ENCODE measurements at places on chromosomes 5 and 9.

DNA sequence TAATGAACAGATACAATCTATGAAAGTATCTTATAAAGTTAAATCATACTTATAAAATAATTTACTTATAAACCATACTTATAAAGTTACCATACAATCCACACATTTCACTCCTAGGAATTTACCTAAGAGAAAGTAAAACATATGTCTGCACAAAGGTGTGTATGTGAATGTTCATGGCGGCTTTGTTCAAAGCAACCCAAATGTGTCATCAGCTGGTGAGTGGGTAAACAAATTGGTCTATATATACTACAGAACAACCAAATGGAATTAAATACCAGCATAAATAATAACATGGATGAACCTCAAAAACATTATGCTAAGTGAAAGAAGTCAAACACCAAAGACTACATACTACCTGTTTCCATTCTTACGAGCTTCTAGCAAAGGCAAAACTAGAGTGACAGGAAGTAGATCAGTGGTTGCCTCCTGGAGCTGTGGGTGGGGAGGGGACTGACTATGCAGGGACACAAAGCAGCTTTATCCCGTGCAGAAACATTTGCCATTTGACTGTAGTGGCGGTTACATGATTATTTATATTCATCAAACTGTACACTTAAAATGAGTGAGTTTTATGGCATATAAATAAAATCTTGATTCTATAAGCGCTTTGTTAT lies 10.6 kb downstream of the TRAF1 start:
- DNase-seq: no peak

DNA sequence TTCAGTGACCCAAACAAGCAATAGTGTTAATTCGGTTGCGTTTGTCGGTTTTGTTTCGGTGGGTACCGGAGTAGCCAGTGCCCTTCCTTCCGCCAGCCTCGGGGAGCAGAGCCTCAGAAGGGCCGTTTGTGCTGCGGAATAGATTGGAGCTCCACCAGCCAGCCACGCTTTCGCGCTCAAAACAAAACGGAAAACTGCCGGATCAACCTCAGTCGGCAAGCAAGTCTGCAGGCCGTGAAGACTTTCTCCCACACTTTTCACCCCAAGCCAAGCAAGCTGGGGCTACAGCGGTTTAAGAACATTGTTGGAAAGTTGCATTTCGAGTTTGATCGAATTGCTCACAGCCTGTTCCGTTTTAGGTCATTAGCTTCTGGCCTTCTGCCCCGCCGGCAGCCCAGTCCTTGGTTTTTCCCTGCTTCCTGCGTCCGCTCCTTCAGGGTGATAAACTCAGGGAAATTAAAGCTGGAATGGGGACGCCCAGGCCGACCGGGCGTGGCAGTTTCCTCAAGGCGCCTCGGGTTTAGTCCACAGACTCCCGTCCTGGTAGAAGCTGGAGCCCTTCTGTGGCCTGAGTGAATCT lies 803 bp upstream of the CCNO start:
- peak; percentile 62 for DNase-seq

DNA sequence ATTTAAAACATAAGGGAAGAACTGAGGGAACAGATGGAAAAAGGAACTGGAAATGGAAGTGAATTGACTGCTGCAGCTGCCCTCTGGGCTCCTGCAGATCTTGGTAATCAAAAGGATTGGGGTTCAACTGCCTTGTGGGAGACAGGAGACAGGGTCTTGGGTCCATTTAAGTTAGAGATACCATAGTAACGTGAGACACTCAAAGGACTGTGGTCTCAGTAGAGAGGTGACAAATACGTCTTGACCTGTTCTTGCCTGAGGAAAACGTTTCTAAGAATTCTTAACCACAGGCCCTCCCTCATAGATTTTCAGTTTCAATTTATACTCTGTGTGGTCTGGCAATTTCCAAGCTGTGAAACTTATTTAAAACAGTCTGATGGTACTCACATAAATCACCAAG lies 100.8 kb upstream of the DHFR start:
- DNase-seq: no peak

- peak; percentile 89 for DNase-seq
Measured at GRCh38 chr5:77168161-77168878, 42.2 kb upstream of the PDE8B start.

- no peak for DNase-seq
Measured at GRCh38 chr5:6847870-6848269, 134.6 kb downstream of the TENT4A start.

DNA sequence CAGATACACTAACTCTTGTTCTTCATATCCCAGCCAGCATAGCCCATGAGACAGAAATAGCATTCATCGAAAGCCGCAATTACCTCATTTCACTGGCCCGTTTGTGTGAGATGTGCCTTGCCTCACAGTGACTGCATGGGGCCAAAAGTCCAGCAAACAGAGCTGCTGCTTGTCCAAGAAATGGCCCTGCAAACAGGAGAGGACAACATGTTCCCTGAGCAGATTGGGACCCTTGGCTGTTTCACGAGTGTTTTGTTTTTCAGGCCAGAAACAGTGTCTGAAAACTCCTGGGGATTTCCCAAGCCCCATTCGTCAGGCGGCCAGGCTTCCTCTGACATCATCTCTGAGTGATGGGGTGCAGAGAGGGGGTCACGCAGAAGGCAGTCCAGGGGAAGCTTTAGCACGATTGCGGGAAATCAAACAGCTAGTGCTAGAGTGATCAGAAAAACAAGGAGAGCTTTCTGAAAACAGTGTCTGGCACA lies 503.6 kb upstream of the PAPPA start:
- peak; percentile 66 for DNase-seq

GRCh38 chr5:4113905-4114304 lies 518.3 kb downstream of the IRX1 start:
- DNase-seq: no peak

DNA sequence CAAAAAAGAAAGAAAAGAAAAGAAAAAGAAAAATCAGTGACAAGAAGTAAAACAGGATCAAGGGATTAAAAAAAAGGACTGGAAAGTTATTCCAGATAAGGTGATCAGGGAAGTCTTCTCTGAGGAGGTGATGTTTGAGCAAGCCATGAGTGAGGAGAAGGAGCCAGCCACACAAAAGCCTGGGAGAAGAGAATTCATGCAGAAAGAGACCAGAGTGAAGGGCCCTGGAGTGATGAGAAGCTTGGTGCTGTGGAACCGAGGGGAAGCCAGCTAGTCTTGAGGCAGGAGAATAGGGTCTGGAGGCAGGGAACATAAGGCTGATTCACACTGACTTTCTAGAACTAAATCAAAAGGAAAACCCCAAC lies 4.0 kb upstream of the EXOSC2 start:
- no peak for DNase-seq

GRCh38 chr5:56449071-56449640 lies 216.0 kb upstream of the ANKRD55 start:
- no peak for DNase-seq

DNA sequence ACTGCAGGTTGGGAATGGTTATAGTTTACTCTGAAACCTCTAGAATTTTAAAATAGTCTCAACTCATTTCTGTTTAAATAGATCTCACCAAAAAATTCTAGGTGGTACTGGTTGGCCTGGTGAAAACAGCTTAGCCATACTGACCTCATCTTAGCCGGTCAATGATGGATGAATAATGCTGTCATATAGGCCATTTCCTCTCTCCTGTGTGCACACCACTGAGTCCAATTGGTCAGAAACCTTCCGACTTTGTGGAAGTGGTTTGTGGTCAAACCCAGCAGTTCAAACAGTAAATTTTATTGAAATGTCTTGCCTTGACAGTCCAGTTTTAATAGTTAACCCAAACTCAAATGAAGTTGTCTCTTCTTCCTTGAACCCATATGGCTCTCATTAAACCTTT lies 98.6 kb downstream of the GIN1 start:
- DNase-seq: no peak

DNA sequence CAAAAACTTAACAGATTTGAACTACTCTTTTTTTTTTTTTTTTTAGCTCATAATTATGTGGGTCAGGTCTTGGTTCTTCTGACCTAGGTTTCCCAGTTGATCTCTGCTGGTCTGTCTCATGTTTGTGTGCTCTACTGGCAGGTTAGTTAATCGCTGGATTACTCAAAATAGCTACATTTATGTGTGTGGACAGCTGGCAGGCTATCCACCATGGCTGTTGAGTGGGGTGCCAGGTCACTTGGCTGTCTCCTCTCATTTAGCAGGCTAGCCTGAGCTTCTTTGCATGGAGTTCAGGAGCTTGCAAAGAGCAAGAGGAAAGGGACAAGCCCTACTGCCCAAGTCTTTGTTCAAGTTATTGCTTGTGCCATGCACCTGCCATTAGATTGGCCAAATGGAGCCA lies 9.3 kb downstream of the ADCY2 start:
- no peak for DNase-seq

GRCh38 chr5:123089914-123090660 lies 1.0 kb downstream of the PRDM6 start:
- DNase-seq: peak; percentile 70

- DNase-seq: no peak
Measured at GRCh38 chr9:90789862-90790261, 11.8 kb upstream of the SYK start.

DNA sequence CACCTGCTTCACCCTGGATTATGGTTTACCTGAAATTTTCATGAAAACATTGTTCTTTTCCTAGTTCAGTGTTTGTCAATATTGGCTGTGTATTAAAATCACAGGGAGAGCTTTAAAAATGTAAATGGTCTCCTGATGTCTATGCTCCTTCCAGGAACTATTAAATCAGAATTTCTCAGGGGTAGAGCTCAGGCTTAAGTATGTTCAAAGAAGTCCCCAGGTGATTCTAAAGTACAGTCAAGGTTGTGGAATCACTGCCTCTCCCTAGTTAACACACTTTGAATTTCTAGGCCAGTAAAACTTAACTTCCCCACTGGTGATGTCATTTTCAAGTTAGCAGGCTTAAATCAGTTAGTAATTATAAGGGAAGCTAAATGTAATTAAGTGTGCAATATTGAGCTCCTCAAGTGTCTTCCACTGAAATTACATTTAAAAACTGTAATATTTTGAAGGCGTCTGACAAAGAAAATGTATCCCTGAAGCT lies 150.3 kb upstream of the SLC28A3 start:
- no peak for DNase-seq
